Stimulated activated CD8-positive, alpha-beta memory T cell treated with anti-CD3 and anti-CD28 coated beads, Interleukin-7, amount 100 ng/mL, for 24 hours (primary cell): ENCODE measurements at places on chromosomes 7 and 10.

GRCh38 chr7:18445916-18446520, 49.5 kb upstream of the HDAC9 start:
- no peak for DNase-seq

GRCh38 chr7:771234-772004, 44.3 kb upstream of the PRKAR1B start:
- no peak for DNase-seq

DNA sequence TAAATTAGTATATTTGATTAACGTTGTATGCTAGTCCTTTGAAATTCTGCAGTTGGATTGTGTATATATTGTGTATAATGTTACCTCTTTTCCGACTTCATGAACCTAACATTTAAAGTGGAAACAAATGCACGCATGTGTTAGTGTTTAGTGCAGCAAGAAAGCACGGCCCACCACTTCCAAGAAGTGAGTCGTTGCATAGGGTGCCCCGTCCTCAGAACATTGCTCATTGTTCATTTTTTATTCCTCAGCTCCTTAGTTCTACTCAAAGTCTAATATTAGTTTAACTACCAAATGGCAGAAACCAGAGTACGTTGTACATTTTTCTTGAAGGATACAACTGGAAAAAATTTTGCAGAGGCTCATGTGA, 407.6 kb downstream of the AUTS2 start:
- DNase-seq = no peak

DNA sequence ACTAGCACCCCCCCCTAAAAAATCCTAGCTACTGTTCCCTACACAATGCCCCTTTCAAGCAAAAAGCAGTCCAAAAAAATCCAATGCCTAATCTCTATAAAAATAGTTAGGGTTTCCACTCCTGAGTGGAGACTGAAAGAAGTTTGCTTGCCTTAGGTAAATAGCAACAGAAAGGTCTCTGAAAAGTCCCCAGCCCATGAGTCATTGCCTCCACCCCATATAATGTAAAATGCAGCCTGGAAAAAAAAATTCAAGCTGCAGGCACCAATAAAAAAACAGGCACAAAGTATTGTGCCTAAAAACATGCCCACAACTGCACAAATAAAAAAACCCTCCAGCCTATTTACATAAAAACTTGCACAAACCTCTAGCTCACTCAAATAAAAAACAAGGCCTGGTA, 47.5 kb downstream of the ZNF680 start:
- no peak for DNase-seq

GRCh38 chr7:131608116-131608500, 51.7 kb upstream of the PODXL start:
- DNase-seq = no peak
